Omental fat pad (tissue), 4 donors: ENCODE measurements at places on chromosomes 7 and 10. TPM values are rescaled to one million over a fixed set of nuclear protein-coding genes. Genes with fewer than 3 reads are reported as not detected.

The LRGUK gene
- 0.19 TPM for total RNA-seq

The HOXA2 gene
- 3.5 TPM for total RNA-seq

The MYPN gene
- total RNA-seq: not detected

The NXPH1 gene
- total RNA-seq: not detected

GRCh38 chr7:150875791-150876190 lies 23.5 kb downstream of the AOC1 start:
- DNase-seq: no peak

- no peak for DNase-seq
These were observed 51.2 kb downstream of the FOXL3 start for GRCh38 chr7:340979-341694.
